ENCODE measurements at places on chromosomes 3 and 15. TPM values are rescaled to one million over a fixed set of nuclear protein-coding genes. Genes with fewer than 3 reads are reported as not detected.

Gene CCDC13
- total RNA-seq: 0.85 TPM

Gene ALDH1A3
- not detected for total RNA-seq

Gene PATL2
- total RNA-seq: 55.2 TPM

Gene FRMD5
- 0.26 TPM for total RNA-seq

Gene LRTM1
- not detected for total RNA-seq

Gene ATP2C1
- total RNA-seq: 56.2 TPM

Gene FBXO45
- 13.0 TPM for total RNA-seq

Gene ZNF774
- 2.4 TPM for total RNA-seq

Gene TGM4
- not detected for total RNA-seq

Gene SPINK8
- not detected for total RNA-seq

Gene AHSG
- total RNA-seq: not detected

Gene KBTBD13
- total RNA-seq: not detected

Gene SI
- not detected for total RNA-seq

Gene P2RY14
- total RNA-seq: 1.2 TPM

Gene ACKR2
- 3.7 TPM for total RNA-seq

Gene GUCA1C
- total RNA-seq: not detected

Gene ATP1B3
- total RNA-seq: 66.2 TPM

Gene PLA2G4E
- not detected for total RNA-seq

Gene ETV5
- total RNA-seq: 2.0 TPM

Gene ITPKA
- total RNA-seq: not detected

Gene RPP25
- total RNA-seq: 3.5 TPM

Gene NUP210
- 170 TPM for total RNA-seq

Gene GOLGA6L1
- total RNA-seq: not detected

Gene SOX14
- total RNA-seq: not detected

Gene SMCO1
- total RNA-seq: not detected

Gene CYB561D2
- 38.9 TPM for total RNA-seq

Gene SEMA5B
- 0.17 TPM for total RNA-seq

Gene SLC2A2
- not detected for total RNA-seq
